ENCODE measurements at places on chromosomes 2 and 18.

- no peak for ATAC-seq
Observed at GRCh38 chr2:15427987-15428386, 133.1 kb downstream of the NBAS start.

- ATAC-seq = peak; percentile 77
Observed at GRCh38 chr18:3245853-3246634, 1.6 kb upstream of the MYL12A start.

- ATAC-seq = no peak
Observed at GRCh38 chr2:239287461-239287860, 113.4 kb downstream of the HDAC4 start.

DNA sequence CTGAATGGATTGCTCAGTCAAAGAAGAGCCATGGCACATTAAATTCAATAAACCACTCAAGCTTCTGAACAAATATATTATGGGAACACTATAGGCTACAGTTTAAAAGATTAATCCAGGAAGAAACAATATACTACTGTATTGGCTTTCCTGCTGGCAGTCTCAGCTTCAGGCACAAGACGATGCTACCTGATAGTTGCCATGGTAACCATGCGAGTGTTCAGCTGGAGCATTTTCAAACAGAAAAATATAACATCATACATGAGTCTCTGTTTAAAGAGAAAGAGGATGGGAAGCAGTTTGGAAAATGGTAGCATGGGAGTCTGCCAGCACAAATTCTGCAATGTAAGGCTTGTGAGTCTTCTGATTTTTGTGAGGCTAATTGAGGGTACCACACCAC lies 65.9 kb upstream of the CPO start:
- ATAC-seq = no peak

- no peak for ATAC-seq
Observed at GRCh38 chr18:30675072-30675471, 367.5 kb downstream of the DSC3 start.

DNA sequence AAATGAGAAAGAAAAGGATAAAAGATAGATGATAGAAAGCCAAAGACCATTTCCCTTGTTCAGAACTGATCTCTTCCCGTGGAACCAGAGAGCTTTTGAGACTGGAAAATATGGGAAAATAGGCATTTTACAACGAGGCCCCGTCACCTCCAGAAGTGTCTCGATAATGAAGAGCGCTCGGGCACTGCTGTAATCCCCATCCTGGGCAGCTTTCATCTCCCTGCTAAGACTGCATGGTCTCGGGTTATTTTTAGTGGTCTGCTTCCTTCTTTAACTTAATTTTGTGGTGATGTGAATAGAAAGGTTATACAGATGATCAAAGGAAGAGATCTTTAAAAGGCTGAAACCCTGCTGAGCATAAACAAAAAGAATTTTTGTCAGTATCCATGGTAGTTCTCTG lies 176.6 kb downstream of the METTL4 start:
- no peak for ATAC-seq

- peak; percentile 68 for ATAC-seq
Observed at GRCh38 chr2:217943446-217944321, 59.1 kb downstream of the TNS1 start.
